ENCODE measurements at places on chromosomes 13 and 19. TPM values are rescaled to one million over a fixed set of nuclear protein-coding genes. Genes with fewer than 3 reads are reported as not detected.
A peak's percentile ranks its signal among the peaks of the same experiment; 100 is the strongest.

CBY2 gene
- total RNA-seq: not detected

GRCh38 chr13:74661851-74662250, 527.6 kb upstream of the KLF12 start:
- no peaks in the 10 kb centered on the region for H3K4me1 ChIP-seq
- H3K27ac ChIP-seq: no peak overlapping the region
- H3K27me3 ChIP-seq: no peaks in the 10 kb centered on the region
- no peak overlapping the region for H3K4me3 ChIP-seq

DNA sequence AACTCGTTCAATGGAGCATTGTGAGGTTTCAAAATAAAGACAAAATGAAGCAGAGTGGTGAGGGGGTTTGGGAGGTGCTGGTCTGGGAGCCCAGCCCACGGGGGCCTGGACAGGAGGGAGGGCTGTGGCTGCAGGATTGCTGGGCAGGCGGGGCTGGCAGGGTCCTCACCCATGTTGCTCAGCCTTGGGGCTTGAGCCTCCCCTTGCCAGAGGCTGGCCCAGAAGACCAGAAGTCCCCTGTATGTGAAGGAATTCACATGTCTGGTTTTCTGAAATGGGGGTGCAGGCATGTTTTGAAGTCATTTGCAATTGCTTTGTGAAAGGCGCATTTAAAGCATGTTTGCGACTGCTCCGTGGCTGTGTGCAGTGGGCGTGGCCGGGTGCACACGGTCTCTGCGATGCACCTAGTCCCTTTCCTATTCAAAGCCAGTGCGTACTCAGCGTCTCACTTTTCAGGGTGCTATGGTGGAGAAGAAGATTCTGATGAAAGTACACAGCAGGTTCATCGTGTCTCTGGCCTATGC, 2.3 kb downstream of the GRK1 start:
- H3K27ac ChIP-seq: no peak overlapping the region
- no peaks in the 10 kb centered on the region for H3K4me1 ChIP-seq
- peak; percentile 37 for DNase-seq

DNA sequence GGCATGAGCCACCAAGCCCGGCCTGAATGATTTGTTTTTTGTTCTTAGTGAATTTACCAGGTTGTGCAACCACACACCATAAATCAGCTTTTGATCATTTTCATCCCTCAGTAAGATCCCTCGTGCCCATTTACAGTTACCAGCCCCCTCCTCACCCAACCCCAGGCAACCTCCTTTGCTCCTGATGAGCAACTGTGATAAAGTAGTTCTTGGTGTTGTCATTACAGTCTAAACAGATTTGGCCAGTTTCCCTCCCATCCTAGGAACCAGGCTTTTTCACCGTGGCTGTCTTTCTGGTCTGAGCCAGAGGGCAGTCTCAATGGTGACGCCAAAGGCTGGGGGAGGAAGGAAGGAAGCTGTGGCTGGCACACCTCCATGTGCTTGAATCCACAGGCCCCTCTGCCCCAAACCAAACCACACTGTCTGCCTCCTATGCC, 61.2 kb upstream of the WDFY2 start:
- DNase-seq: no peak
- H3K27ac ChIP-seq: no peak overlapping the region
- no peaks in the 10 kb centered on the region for H3K27me3 ChIP-seq
- no peaks in the 10 kb centered on the region for H3K36me3 ChIP-seq
- H3K4me3 ChIP-seq: no peak overlapping the region

GRCh38 chr13:39565036-39565949, 37.7 kb downstream of the LHFPL6 start:
- H3K27me3 ChIP-seq: no peaks in the 10 kb centered on the region
- peak; percentile 77 for DNase-seq
- peak overlapping the region; percentile 73 for H3K27ac ChIP-seq
- peaks cover 3% of the 10 kb centered on the region for H3K4me1 ChIP-seq
- H3K4me3 ChIP-seq: no peak overlapping the region
